Umbilical cord (tissue), 2 donors: ENCODE measurements at places on chromosomes 2 and 18.

GRCh38 chr2:100571668-100572067 lies 8.9 kb downstream of the PDCL3 start:
- no peak for DNase-seq

DNA sequence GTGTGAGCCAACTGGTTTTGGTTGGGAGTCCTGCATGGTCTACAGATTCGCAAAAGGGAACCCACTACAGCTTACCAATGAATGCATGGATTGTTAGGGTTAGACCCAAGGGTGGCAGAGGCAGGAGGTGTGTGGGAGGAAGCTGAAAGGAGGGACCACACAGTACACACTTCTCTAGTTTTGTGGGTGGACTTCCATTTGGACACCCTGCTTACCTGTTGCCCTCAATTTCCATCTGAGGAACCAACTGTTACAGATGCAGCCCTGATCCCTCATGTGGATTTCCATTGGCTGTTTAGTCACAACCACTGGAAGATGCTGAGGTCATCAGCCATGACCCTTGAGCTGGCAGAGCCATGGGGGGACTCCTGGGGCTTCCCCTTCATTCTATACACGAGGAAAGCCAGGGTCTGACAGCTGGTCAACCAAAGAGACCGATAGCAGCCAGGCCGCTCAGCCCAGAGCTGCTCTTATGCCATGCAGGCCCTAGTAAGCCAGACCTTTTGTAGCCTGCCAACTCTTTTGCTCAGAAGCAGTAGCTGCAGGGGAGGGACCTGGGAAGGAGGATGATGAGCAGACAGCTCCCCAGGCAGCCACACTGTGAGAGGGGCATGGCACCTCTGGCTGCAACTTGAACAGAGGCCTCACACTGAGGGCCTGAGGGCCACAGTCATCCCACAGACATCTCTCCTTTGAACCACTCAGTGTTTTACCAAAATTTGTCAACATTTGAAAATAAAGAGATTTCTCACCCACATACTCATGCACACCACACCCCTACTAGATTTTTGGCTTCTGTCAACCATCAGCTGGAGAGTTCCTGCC lies 162.1 kb downstream of the SETBP1 start:
- DNase-seq: no peak

- DNase-seq: peak; percentile 33
These were observed 31.2 kb downstream of the MARCHF4 start for GRCh38 chr2:216341121-216341520.

DNA sequence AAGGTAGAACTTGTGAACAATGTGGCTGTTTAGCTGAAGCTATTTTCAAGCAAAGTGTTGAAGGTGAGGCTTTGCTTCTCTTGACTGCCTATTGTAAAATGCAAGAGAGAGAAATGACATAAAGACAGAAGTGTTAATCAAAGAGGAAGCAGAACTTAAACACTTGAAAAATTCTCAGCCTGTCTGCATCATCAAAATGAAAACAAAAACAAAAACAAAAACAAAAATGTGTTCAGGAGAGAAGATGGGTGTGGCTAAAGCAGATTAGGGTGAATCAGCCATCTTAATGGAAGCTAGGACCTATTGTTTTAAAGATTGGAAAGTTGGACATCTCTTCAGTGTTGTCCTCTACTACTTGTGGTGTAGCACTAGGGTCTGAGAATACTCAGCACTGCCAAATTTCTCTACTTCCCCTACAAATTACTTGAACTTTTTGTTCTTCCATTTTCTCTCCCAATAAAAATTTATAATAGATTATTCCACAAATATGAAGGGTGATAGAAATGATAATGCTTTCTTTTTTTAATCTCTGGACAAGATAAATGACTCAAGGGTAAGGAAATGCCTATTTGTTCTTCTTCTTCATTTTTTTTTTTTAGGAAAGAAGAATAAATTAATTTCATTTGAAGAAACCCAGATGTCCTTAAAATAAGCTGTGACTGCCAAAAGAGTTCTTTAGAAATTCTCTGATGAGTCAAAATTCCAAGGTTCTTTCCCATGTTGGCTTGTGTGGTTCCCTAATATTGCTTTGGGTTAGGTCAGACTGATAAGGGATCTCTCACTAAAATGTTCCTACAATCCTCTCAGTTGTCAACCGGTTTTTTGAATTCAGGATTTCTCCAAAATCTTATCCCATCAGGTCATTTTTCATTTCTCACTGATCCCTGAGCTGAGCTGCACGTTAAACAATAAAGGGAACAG lies 571.2 kb upstream of the ZEB2 start:
- peak; percentile 63 for DNase-seq

GRCh38 chr2:117137371-117137770 lies 677.1 kb upstream of the DDX18 start:
- no peak for DNase-seq

DNA sequence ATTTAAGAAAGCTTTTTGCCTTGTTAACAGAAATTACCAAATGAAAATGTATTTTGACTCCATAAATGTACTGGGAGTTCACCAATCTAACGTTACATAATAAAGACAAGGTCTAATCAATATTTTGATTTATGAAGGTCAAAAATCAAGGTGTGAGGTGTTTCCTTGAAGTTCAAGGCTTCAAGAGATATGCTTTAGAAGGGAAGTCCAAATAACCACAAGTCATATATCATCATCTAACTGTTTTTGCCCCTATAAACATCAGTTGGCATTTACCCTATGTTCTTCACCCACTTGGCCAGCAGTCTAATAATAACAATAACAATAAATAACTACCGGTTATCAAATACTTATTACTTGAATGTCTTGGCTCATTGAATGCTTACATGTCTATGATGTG lies 196.1 kb upstream of the ID2 start:
- no peak for DNase-seq
